Stimulated activated CD8-positive, alpha-beta memory T cell treated with anti-CD3 and anti-CD28 coated beads, Interleukin-4, amount 100 ng/mL, for 4 hours (primary cell): ENCODE measurements at places on chromosomes 16 and 17.

DNA sequence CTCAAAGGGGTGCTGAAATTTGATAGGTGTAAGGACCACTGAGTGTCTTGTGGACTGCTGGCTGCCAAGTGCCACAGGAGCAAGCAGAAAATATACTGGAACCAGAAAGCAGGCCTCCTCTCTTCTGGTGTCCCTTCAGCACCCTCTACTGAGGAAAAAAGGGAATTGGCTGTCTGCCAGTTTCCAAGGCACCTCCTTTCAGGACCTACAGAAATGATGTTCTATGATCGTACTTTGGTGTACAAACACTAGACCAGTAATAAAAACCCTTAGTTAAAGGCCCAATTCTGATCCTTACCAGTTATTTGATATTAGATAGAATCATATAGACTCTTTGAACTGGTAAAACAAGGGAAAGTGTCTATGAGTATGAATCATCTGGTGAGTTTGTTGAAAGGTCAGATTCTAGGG, 35.8 kb upstream of the BCAS3 start:
- no peak for DNase-seq

GRCh38 chr16:57213462-57213861, 27.3 kb downstream of the RSPRY1 start:
- DNase-seq, result no peak

GRCh38 chr17:45722161-45722560, 62.0 kb upstream of the CRHR1 start:
- DNase-seq, result no peak

- DNase-seq, result no peak
These were observed 51.3 kb upstream of the IRX6 start for GRCh38 chr16:55272744-55273143.

DNA sequence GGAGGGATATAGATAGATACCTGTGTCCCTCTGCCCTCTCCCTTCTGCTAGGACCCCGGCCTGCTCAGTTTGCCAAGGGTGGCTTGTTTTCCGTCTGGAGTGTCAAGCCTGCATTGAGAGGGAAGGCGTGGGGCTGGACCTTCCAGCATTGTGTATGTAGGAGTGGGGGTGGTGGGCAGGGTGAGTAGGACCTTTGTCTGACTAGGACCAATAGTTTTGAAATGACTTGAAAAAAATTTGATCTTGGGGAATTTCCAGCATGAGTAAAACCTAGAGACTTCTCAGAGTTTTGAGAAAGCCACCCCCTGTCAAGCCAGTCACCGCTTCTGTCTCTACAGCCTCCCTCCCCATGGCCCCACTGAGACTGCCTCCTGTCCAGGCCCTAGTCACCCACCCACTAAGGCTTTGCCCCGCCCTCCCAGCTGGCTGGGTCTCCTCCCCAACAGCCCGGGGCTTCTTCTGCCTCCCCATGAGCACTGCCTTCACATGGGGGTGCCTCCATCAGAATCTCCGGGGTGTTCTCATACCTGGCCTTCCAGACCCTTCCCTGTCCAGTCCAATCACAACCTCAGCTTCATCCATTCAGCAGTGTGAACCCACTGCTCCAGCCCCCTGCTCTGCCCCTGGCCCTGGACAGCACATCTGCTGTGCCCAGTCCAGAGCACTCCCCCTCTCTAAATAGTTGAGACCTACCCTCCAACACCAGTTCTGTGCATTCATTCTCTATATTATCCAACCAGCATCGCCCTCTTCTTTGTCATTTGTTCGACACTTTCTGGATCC, 207.0 kb downstream of the MSI2 start:
- no peak for DNase-seq

GRCh38 chr16:14350081-14350480, 279.0 kb downstream of the MRTFB start:
- DNase-seq, result no peak

DNA sequence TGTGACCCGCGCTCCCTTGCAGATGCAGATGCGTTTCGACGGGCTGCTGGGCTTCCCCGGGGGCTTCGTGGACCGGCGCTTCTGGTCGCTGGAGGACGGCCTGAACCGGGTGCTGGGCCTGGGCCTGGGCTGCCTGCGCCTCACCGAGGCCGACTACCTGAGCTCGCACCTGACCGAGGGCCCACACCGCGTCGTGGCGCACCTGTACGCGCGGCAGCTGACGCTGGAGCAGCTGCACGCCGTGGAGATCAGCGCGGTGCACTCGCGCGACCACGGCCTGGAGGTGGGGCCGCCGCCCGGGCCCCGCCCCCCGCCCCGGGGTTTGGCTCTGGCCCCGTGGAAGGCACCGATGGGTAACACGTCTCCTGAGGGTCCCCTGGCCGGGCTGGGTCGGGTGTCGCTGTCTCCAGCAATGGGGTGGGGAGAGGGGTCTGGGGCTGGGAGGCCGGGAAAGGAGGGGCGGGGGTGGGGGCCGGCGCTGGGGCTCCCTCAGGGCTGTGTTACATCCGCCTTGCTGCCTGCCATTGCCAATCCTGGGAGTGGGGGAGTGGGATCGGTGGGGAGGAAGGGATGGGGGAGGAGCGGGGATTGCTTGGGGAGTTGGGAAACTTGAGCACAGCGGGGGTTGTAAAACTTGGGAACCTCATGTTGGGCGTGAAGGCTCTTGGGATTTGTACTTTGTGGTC, 737 bp downstream of the NUDT16L1 start:
- DNase-seq, result no peak
